ENCODE measurements at places on chromosomes 12 and 14. TPM values are rescaled to one million over a fixed set of nuclear protein-coding genes. Genes with fewer than 3 reads are reported as not detected.

Gene TEAD4
- 28.5 TPM for total RNA-seq

Gene KRT1
- total RNA-seq: 2.8 TPM

Gene B4GALNT1
- total RNA-seq: 0.88 TPM

Gene NDRG2
- total RNA-seq: 152 TPM

Gene NGDN
- 41.5 TPM for total RNA-seq

Gene MIP
- not detected for total RNA-seq
